ENCODE measurements at places on chromosomes 3 and 15.

- DNase-seq = no peak
These were observed 186.4 kb upstream of the TMC3 start for GRCh38 chr15:81560405-81560804.

GRCh38 chr3:183537295-183537730 is 18.2 kb downstream of the KLHL6 start:
- DNase-seq = no peak

GRCh38 chr15:89985111-89985510 is 16.0 kb upstream of the ZNF710 start:
- DNase-seq = no peak

GRCh38 chr3:65265942-65266590 is 578.3 kb upstream of the ADAMTS9 start:
- DNase-seq = no peak

DNA sequence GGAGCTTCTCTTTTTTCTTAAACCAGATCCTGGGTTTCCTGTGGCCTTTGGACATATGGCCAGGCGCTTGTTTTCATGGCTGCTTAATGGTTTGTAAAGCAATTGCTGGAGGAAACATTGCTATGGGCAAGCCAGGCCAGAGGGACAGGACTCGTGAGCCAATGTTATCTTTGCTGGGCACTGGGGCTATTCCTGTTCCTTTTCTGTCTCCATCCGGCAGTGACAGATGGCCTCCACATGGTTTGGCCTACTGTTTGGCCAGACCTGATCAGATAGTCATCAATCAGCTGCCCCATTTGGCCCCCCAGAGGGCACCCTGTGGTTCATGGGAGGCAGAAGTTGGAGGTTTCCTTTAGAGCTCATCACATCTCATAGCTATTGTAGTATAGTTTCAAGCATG is 326.1 kb upstream of the ROPN1 start:
- no peak for DNase-seq

- no peak for DNase-seq
These were observed 20.4 kb downstream of the RARRES1 start for GRCh38 chr3:158711886-158712285.

DNA sequence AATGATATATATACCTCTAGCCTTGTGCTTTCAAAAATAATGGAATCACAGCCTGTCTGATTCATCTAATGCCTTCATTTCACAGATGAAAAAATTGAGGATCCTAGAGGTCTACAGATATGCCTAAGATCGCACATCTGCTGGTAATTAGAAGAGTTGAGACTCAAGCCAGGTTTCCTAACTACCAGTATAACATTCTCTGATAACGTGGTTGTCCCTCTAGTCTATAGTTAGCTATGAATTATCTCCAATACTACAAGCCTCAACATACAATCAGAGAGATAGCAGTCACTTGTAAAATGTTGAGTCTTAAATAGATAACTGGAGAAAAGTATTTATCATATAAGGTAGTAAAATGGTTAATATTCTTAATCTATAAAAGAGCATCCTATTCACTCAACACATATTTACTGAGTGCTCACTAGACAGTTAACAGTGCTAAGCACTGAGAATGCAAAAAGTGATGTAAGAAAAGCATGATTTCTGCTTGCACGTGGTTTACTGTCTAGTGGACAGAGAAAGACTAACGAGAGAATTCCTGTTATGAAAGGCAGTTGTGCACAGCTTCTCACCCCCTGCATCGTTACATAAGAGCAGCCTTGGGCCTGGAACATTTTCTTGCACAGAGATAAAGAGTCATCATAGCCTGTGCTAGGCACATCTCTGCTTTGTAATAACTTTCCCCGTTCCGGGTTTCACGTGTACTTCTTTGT is 4.9 kb upstream of the ENTPD3 start:
- no peak for DNase-seq

GRCh38 chr3:44106756-44107155 is 134.9 kb upstream of the TOPAZ1 start:
- no peak for DNase-seq

GRCh38 chr15:46304321-46304720 is 669.5 kb downstream of the SQOR start:
- no peak for DNase-seq

GRCh38 chr3:133463347-133463860 is 63.5 kb downstream of the BFSP2 start:
- no peak for DNase-seq

GRCh38 chr3:149134575-149134974 is 5.1 kb downstream of the HPS3 start:
- no peak for DNase-seq

- DNase-seq = no peak
These were observed 347.0 kb downstream of the NEK10 start for GRCh38 chr3:27022096-27022761.

DNA sequence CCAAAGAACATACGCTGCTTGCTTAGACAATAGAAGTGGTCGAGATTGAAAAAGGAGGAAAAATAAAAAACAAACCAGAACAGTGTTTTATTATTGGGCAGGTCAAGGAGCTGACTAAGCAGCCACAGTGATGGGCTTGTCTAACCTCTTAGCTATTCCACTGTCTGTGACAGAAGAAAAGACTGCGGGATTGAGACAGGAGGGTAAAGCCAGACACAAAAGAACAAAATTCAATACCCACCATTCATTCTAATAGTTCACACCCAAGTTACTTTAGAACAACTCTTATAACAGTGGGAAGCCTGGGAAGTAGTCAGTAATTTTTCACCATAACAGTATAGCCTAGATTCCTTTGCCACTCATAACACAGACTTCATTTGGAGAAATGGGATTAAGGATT is 435.4 kb downstream of the MFSD1 start:
- no peak for DNase-seq

DNA sequence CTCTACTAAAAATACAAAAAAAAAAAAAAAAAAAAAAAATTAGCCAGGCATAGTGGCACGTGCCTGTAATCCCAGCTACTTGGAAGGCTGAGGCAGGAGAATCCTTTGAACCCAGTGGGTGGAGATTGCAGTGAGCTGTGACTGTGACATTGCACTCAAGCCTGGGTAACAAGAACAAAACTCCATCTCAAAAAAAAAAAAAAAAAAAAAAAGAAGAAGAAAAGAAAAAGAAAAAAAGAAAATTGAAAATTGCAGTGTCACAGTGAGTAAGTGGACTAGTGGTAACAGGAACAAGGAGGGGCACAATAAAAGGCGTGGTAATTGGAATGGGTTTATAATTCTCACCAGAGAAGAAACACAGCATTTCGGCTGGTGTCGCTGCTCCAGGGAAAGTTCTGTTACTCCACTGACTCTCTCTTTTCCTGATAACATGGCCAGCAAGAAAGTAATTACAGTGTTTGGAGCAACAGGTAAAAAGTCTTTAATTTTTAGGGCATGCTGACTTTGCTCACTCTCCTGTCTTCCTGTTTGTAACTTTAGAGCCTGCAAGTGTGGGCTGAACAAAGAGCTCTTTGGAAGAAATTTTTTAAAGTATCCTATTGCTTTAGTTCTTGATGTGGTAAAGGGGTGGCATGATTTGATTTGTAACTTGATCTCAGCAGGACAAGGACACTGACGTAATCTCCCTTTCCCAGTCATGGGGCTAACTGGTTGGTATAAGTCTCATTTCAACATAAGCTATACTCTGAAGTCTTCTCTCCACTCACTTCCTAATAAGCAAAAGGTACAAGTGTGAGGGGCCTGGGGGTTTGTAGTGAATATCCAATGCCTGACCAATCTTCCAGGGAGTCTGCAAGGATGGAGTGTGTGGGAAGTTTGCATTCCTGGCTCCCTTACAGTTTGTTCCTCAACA is 22.1 kb upstream of the TRA2B start:
- DNase-seq = no peak

DNA sequence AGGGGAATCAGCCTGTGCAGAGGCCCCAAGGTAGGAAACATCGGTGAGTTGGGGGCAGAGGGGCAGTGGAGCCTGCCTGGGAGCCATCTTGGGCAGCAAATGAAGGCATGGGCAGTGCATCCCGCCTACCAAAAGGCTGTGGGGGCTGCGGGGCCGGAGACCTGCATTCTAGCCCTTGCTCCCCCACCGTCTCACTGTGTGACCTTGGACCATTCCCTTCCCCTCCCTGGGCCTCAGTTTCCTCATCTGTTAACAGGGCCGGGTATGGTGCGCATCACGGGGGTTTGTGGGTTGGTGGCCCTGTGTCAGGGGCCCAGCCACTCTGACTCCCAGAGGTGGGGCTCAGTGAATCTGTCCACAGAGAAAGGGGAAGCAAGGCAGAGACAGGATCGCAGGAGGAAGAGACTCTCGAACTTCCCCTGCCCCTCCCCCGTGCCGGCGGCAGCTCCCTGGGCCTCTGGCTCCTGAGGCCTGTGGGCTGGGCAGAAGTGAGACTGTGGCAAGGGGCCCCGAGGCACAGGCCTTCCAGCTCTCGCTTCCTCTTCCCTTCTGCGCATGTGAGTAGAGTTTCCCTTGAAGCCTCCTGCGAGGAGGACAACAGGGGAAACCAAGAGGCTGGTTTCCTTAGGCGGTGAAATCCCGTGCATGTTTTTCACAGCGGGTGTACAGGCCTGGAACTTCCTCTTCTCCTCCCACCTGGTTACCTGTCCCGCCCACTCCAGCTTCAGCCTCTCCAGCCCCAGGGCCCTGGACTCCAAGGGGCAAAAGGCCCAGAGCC is 42.9 kb downstream of the IDH2 start:
- DNase-seq = peak; percentile 67

DNA sequence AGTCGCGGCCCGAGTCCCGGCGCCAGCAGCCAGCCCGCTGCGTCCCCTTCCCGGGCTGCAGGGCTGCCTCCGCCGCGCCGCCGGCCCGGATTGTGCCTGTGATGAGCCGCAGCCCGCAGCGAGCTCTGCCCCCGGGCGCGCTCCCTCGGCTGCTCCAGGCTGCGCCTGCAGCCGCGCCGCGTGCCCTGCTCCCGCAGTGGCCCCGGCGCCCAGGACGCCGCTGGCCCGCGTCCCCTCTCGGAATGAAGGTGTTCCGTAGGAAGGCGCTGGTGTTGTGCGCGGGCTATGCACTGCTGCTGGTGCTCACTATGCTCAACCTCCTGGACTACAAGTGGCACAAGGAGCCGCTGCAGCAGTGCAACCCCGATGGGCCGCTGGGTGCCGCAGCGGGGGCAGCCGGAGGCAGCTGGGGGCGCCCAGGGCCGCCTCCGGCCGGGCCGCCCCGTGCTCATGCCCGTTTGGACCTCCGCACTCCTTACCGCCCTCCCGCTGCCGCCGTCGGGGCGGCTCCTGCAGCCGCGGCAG is 1.2 kb downstream of the CHST2 start:
- DNase-seq = no peak

- no peak for DNase-seq
These were observed 320.9 kb downstream of the MAGI1 start for GRCh38 chr3:65717676-65718346.

GRCh38 chr3:151268267-151269235 is 9.8 kb downstream of the P2RY14 start:
- no peak for DNase-seq

DNA sequence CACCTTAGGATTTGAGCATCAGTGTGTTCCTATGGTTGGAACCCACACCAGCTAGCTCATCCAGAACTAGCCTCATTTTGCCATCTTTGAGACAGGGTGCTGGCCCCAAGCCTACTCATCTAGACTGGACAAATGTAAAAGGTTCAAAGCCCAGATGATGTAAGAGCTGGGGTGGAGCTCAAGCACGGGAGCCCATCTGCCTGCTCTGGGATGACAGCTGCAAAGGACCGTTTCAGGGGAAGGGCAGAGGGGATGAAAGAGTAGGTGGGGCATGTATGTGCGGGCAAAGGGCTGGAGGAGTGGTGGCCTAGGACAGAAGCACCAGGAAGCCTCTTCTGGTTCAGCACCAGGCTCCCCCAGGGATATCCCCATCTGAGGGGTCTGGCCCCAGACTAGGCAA is 15.8 kb downstream of the CLK3 start:
- no peak for DNase-seq

- no peak for DNase-seq
These were observed 101.0 kb downstream of the CADPS start for GRCh38 chr3:62774221-62774620.

GRCh38 chr3:51799879-51800749 is 21.1 kb upstream of the IQCF6 start:
- DNase-seq = no peak
